MM.1S (cell line): ENCODE measurements at places on chromosomes 3 and 15.

DNA sequence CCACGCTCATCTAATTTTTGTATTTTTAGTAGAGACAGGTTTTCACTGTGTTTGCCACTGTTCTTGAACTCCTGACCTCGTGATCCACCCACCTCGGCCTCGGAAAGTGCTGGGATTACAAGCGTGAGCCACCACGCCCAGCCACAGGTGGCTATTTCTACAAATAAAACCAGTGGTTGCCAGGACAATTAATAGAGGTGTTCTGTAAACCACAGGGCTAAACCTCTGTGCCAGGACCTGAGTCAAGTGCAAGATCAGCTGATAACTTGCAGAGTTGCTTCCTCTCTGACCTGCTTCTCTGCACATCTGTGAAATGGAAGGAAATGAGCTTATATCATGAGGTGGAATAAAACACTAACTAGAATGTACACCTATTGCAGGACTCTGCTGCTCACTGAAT, 72.8 kb downstream of the CD200R1L start:
- no peaks in the 10 kb centered on the region for H3K36me3 ChIP-seq
- no peak overlapping the region for H3K4me3 ChIP-seq
- DNase-seq = peak; percentile 99
- H3K4me1 ChIP-seq = peaks cover 37% of the 10 kb centered on the region
- H3K27me3 ChIP-seq = no peaks in the 10 kb centered on the region
- peak overlapping the region; percentile 76 for H3K27ac ChIP-seq

- H3K4me3 ChIP-seq = no peak overlapping the region
- H3K27ac ChIP-seq = no peak overlapping the region
- peaks cover 20% of the 10 kb centered on the region for H3K4me1 ChIP-seq
- no peak for DNase-seq
- H3K27me3 ChIP-seq = no peaks in the 10 kb centered on the region
Measured at GRCh38 chr3:185549122-185549521, 3.3 kb downstream of the LIPH start.

DNA sequence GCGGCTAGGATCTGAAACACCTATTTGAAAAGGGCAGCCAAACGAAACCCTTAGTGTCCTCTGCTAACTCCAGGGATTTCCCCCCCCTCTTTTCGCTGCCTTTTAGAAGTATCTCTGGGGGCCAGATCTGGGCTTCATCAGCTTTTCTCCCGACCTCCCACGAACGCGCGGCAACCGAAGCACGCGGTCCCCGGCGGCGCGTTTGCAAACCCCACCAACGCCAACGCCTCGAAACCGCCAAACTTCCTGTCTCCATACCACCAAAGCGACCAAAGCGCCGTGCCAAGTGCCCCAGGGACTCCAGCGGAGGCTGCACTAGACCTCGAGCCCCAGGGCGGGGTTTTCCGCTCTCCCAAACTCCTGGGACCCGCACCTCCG, 155.8 kb upstream of the FRMD4B start:
- DNase-seq = no peak
- H3K4me1 ChIP-seq = no peaks in the 10 kb centered on the region
- no peaks in the 10 kb centered on the region for H3K27me3 ChIP-seq
- no peak overlapping the region for H3K27ac ChIP-seq
- no peak overlapping the region for H3K4me3 ChIP-seq
- no peaks in the 10 kb centered on the region for H3K36me3 ChIP-seq

DNA sequence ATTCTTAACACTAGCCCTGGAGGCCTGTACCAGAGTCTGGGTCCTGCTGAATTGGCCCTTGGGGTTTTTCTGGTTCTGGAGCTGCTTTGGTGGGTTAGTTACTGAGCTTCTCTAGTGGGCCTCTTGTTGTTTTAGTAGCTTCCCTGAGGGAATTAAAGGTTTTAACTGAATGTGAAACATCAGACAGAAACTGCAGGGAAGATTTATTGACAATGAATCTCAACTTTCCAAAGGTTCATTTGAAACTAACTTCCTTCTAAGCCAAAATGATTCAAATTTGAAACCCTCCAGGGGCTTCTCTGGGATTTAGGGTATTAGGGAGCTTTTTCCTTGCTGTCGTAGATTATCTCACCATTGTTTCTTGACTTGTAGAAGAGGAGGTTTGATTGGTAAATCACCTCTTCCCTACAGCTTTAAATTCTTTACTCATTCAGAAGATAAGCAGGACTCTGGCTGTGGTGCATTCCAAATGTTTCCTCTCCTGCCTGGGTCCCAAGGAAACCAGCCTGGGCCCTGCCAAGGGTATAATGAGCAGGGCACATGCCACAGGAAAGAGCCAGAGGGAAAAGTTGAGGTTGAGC, 71.0 kb downstream of the TP63 start:
- H3K4me3 ChIP-seq = no peak overlapping the region
- no peaks in the 10 kb centered on the region for H3K4me1 ChIP-seq
- no peak for DNase-seq
- no peak overlapping the region for H3K27ac ChIP-seq
- no peaks in the 10 kb centered on the region for H3K36me3 ChIP-seq
- no peaks in the 10 kb centered on the region for H3K27me3 ChIP-seq

DNA sequence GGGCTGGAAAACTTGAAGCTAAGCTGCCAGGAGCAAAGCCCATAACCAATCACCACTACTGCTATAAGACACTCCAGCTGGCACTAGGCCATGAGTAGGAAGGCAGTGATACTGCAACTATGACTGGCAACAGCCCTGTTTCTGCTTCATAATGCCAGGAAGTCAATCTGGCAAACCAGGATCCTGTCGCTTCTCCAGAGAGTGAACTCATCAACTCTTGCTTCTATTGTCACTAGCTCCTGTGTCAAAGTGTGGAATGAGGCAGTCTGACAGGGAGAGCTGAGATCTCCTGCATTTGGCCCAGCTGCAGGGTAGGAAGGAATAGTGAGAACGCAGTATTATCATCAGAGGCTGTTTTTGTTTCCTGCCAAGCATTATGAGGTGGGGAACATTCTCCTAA, 105.3 kb downstream of the CTNNB1 start:
- DNase-seq = no peak
- H3K36me3 ChIP-seq = no peaks in the 10 kb centered on the region
- no peaks in the 10 kb centered on the region for H3K27me3 ChIP-seq
